Astrocyte (in vitro differentiated cells and primary cell): ENCODE measurements at places on chromosomes 5 and 9. TPM values are rescaled to one million over a fixed set of nuclear protein-coding genes. Genes with fewer than 3 reads are reported as not detected.

DNA sequence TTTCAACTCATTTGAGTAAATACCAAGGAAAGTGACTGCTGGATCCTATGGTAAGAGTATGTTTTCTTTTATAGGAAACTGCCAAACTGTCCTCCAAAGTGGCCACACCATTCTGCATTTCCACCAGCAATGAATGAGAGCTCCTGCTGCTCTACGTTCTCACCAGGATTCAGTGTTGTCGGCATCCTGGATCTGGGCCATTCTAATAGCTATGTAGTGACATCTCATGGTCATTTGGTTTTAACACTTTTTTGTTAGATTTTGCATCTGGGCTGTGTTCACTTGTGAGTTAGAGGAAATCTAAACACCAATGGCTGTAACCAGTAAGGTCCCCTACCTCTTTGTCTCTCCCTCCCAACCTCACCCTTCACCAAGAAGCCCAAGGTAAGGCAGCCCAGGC lies 115.9 kb downstream of the ATPSCKMT start:
- no peak for DNase-seq

GRCh38 chr9:5578018-5578697 lies 50.7 kb upstream of the RIC1 start:
- peak; percentile 58 for DNase-seq

GRCh38 chr5:1668141-1668721 lies 131.4 kb downstream of the MRPL36 start:
- DNase-seq: no peak

PAPPA gene
- 172 and 208 TPM in 2 replicates for total RNA-seq

CORO2A gene
- total RNA-seq: 11.1 TPM in 2 replicates

- no peak for DNase-seq
These were observed 222.5 kb downstream of the CHSY3 start for GRCh38 chr5:130126746-130127145.
